ENCODE measurements at places on chromosomes 1 and 21.

- no peak for DNase-seq
Observed at GRCh38 chr1:231969076-231969475, 342.5 kb downstream of the DISC1 start.

GRCh38 chr1:184533915-184534314, 147.1 kb downstream of the C1orf21 start:
- no peak for DNase-seq

DNA sequence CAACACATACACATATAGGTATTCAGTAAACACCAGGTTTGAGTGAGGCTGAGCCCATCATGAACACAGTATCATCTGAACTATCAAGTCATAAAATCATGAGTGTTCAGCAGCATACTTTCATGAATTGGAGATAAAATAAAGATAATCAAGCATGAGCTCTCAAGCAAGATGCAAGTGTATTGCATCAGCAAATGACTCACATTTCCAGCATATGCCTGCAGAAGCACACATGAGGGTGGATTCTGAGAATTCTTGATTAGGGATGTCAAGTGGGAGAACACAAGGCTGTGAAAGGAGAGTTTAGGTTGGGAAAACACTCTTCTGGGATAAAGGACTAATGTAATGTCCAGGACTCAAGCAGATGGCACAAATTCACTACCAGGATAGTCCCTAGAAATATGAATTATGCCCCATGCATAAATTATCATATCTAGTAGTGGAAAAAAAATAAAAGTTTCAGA, 299.2 kb downstream of the SRGAP2C start:
- peak; percentile 81 for DNase-seq

DNA sequence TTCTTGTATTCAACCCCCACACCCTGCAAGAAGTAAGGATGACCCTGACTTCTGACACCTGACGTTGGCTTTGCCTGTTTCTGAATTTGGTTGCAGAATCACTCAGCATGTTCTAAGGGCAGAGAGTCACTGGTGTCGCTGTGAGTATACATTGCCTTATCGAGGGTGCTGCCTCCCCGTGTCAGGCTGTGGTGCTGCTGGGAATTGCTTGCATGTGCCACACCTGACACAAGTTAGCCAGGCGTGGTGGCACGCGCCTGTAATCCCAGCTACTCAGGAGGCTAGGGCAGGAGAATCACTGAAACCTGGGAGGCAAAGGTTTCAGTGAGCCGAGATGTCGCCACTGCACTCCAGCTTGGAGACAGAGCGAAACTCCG, 45.9 kb downstream of the WDR4 start:
- DNase-seq = no peak

GRCh38 chr1:18390953-18391352, 89.8 kb upstream of the KLHDC7A start:
- DNase-seq = no peak

- no peak for DNase-seq
Observed at GRCh38 chr1:216898801-216899200, 175.6 kb upstream of the ESRRG start.

DNA sequence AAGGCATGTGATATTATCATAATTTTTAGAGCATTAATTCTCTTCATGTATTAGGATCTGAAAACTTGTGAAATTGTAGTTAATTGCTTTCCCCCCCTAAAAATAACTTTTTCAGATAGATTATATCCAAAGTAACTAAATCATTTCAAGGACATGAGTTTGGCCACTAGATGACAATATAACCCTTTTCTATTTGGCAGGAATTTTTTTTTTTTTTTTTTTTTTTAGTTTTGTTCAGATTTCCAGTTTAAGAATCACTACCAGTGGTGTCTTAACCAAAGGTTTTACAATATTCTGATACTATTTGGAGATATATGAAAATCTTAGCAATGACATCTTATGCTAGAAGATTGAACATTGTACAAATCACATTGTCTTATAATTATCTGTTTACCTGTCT, 370.8 kb downstream of the AMY1C start:
- no peak for DNase-seq

DNA sequence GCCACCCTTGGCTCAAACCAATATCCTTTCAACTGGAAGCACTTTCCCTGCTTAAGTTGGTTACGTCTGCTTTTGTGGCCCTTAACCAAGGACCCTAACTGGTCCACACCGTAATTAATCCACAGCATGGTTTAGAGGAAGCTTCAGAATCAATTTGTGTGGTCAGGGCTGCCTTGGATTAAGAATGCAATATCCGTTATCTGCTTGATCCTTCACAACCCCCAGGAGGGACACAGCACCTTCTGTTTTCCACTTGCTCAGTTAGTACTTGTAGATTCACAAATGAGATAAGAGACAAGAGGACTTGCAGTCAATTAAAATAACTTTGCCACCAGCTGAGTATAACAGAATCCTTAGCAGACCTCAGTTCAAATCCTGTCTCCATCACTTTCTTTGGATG, 56.9 kb upstream of the LRP8 start:
- no peak for DNase-seq

- DNase-seq = peak; percentile 41
Observed at GRCh38 chr1:161374373-161374772, 6.7 kb upstream of the CFAP126 start.

- no peak for DNase-seq
Observed at GRCh38 chr1:80818211-80818610, 982.5 kb upstream of the ADGRL2 start.

DNA sequence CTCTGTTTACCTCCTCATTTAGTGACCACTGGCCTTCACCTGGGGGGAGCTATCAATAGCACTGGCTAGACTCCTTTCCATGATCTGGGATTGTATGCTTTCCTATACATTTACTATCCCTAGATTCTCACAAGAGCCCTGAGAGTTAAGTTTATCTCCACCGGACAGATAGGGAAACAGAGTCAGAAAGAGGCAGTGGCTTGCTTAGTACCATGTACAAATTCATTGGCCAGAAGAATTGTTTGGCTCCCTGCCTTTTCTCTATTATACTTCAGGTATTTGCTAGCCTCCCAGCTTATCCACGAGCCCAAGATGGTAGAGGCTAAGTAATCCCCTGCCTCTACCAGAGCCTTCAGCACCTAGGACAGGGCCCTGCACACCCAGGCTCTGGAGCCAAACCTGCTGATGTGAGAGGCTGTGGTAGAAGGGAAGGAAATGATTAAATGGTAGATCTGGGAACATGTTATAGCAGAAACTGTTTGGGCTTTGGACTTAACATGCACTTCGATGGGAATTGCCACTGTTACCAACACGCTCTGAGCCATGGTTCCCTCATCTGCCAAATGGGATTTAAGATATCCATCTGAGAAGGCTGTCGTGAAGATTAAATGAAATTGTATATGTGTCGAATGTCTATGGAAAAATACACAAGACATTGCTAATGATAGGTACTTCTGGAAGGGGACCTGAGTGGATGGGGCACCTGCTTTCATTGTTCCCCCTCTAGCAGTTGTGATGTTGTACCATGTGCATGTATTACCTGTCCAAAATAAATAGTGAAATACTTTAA, 3.1 kb upstream of the BLACAT1 start:
- DNase-seq = peak; percentile 58

GRCh38 chr1:91700771-91701471, 185.0 kb downstream of the TGFBR3 start:
- DNase-seq = peak; percentile 80

GRCh38 chr21:16837321-16837720, 675.5 kb upstream of the CXADR start:
- peak; percentile 20 for DNase-seq

DNA sequence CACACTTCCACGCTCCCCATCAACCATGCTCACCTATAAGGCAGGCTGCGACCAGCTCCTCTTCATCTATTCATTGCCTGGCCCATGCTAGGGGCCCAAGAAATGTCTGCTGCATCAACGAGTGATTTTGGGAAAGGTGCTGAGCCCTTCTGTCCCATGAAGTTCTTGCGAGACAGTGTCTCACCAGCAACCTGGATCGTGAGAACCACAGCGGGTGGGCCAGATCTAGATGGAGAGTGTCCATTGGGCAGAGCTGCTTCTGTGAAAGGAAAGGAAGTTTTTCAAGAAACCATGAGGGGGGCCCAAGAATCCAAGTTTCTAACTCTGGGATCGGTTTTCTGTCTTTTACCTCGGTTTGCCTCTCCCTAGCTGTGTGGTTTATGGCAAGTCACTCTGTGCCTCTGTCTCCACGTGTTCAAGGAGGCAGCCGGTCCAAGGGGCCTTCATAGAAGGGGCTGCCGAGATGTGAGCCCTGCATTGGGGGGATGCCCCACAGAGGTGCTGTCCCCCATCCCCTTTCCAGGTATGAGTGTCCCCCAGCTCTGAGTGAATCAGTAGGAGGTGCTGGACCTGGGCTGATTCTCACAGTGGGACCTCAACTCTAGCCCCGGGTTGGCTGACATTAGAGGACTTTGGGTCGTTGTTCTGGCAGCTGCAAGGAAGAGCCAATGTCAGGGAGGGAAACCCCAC, 8.3 kb upstream of the PADI1 start:
- DNase-seq = no peak

- DNase-seq = peak; percentile 67
Observed at GRCh38 chr1:110765640-110766335, 91.0 kb upstream of the KCNA3 start.

DNA sequence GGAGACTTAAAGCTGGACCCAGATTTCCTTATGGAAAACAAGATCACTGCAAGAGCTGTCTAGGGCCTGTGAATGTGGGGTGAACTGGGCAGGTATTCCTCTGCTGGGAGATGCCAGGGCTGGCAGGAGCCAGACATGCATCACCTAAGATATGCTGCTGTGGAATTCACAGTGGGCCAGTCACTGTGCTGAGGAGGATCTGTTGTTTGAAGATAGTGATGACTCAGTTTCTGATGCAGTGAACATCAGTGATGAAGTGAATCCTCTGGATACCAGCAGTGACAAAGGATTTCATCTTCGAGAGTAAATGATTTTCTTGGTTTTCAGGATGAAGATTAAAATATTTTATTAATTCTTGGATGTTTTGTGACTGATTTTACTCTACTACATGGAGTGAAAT, 29.9 kb upstream of the CAMSAP2 start:
- peak; percentile 16 for DNase-seq

GRCh38 chr1:8871965-8872399, 6.5 kb downstream of the ENO1 start:
- no peak for DNase-seq

DNA sequence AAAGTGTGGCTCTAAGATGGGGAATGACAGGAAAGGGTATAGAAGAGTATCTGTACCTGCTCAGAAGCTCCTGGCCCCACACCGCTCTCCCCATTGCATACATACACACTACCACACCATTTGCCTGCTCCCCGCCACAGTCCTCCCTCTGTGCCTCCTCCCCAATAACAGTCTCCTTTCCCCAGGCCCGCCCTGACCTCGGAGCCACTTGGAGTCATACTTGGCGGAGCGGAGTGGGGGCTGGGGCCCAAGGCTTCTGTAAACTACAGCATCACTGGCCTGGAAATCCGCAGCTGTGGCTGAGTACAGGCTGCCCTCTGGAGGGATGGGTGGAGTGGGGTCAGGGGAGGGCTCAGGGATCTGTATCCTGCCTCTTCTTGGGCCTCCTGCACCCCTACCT, 8.6 kb downstream of the SEMA6C start:
- no peak for DNase-seq

DNA sequence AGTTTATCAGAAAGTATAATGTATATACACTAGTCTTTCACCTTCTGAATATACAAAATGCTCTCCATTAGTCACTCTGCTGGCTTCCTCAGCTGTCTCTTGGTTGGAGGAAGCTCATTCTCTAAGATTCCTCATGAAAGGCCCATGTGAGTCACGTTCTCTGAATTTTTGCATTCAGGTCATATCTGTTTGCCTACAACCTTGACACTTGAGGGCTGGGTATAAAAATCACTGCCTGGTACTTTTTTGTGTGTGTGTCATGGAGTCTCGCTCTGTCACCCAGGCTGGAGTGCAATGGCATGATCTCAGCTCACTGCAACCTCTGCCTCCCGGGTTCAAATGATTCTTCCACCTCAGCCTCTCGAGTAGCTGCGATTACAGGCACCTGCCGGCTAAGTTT, 2.8 kb upstream of the GALNT2 start:
- DNase-seq = no peak

GRCh38 chr1:244246334-244246733, 195.3 kb downstream of the ZBTB18 start:
- DNase-seq = no peak

DNA sequence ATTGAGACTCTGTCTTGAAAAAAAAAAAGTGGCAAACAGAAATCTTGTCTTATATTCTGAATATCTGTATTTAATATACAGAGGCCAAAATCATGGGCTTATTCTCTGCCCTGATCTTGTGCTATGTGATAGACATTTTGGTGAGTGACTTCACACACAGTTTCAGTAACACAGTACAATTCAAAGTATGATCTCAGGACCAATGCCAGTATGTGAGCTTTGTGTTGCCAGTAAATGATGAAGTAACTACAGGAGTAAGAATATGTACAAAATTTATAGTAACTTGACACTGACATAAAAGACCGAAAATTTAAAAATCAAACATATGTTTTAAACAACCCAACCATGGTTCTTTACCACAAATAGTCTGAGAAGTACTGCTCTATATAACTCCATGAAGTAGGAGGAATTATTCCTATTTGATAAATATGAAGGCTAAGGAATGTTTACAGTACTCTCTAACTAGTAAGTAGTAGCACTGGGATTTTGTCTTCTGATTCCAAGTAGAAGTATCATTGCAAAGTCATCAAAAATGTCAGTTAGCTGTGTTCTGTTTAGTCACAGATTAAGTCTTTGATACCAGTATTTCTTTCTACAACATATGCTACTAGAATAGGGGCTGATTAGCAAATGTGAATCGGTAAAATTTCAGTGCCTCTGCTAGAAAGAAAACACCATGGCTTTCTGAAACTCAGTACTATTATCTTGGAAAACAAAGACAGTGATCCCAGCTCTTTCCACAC, 25.3 kb downstream of the DPH5 start:
- DNase-seq = no peak

- no peak for DNase-seq
Observed at GRCh38 chr1:165497069-165498013, 46.5 kb upstream of the LRRC52 start.

DNA sequence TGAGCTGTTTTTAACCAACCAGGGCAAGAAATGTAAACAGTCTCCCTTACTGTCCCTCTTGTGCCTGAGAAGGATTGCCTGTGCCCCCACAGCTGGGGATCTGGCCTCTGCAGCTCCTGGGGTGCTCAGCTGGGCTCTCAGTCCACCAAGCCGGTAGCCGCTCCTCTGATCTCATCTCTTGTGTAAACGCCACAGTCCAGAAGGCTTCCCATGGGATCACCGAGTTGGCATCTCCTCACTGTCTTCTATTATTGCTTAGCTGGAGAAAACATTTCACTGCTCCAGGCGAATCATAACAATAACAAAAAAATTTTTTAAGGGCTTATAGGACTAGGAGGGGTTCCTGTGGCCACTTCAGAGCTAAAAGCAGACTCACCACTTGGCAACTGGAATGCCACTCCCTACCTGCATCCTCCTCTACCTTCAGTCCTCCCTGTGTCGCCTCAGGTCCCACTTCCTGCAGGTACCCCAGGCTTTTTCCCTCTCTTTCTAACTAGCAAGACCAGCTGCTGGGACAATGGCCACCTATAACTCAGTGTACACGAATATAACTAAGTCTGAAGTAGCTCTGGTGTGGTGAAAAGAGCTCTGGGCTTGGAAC, 75.8 kb downstream of the ATP1A1 start:
- peak; percentile 51 for DNase-seq
